ENCODE measurements at places on chromosomes 6 and 20.
A peak's percentile ranks its signal among the peaks of the same experiment; 100 is the strongest.

- no peak for DNase-seq
Measured at GRCh38 chr6:80456724-80457438, 350.4 kb downstream of the BCKDHB start.

DNA sequence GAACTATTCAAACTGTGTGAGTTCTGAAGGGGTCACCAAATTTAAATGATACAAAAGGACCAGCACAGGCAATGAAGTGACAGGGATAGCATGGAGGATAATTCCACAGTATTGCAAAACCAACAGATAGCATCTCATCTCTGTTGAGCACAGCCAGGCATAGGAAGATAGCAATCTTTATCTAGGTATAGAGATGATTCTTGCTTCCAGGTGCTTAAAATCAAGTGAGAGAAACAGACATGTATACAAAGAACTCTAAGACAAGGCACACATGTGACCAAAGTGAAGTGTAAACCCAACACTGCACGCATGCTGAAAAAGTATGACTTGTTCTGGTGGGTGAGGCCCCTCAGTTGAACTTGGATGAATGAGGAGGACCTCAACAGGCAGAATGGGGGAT lies 48.4 kb upstream of the ARMC2 start:
- DNase-seq, result no peak

GRCh38 chr6:168746643-168747042 lies 305.7 kb downstream of the SMOC2 start:
- DNase-seq, result no peak

- no peak for DNase-seq
Measured at GRCh38 chr6:167872538-167873210, 46.0 kb downstream of the AFDN start.

DNA sequence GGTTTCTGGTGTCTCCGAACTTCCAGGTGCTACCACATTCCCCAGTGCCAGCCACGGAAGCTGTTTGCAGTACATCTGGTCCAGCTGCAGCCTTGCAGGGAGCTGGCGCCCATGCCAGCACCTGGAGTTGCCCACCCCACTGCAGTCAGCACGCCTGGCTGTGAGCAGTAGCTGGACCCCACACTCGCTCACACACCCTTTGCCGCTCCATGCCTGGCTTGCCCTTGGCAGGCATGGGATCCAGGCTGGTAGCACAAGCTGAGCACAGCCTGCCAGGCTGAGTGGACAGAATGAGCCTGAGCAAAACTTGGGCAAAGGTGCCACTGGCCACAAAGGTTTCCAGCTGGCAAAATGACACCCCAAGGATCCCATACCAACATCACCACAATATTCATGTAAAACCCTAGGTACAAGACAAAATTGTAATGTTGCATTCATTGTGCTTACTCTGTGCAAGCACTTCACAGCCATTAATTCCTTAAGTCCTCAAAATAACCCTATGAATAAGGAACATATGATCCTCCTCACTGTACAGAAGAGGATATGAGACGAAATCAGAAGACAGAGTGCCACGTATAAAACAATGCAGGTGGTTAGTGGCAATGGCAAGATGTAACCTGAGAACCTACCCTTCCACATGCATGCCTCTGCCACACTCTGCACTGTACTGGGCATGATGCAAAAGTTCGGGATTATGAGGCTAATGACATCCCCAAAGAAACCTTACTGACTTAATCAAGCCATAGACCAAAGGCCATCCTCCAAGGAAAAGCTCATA lies 18.3 kb downstream of the KIF16B start:
- no peak for DNase-seq

DNA sequence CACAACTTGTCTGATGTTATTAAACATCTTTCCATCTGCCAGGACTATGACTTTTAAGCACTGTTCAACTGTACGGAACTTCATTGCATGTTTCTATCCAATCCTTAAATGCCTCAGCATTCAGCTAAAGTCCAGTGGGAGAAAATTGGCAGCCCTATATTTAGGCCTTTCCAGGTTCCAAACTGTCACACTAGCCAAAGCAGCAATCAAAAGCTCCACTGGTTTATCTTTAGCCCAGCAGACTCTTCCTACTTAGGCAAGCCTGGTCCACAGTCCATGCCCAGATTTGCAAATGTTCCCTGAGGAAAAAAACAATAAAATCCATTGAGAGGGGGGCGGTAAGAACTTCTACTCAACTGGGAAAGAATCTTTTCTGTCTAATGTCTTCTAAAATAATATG lies 349.1 kb upstream of the GJE1 start:
- no peak for DNase-seq

DNA sequence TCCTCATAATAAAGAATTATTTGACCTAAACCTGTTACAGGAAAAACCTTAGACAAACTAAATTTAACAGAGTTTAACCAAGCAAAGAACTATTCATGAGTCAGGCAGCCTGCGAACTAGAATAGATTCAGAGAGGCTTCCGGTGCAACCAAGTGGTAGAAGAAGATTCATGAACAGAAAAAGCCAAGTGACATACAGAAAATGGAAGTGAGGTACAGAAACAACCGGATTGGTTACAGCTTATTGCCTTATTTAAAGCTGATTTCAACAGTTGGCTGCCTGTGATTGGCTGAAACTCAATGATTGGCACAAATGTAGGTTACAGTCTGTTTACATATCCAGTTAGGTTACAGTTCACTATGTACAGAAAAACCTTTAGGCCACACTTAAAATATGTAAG lies 10.1 kb downstream of the PPP1R3G start:
- no peak for DNase-seq

DNA sequence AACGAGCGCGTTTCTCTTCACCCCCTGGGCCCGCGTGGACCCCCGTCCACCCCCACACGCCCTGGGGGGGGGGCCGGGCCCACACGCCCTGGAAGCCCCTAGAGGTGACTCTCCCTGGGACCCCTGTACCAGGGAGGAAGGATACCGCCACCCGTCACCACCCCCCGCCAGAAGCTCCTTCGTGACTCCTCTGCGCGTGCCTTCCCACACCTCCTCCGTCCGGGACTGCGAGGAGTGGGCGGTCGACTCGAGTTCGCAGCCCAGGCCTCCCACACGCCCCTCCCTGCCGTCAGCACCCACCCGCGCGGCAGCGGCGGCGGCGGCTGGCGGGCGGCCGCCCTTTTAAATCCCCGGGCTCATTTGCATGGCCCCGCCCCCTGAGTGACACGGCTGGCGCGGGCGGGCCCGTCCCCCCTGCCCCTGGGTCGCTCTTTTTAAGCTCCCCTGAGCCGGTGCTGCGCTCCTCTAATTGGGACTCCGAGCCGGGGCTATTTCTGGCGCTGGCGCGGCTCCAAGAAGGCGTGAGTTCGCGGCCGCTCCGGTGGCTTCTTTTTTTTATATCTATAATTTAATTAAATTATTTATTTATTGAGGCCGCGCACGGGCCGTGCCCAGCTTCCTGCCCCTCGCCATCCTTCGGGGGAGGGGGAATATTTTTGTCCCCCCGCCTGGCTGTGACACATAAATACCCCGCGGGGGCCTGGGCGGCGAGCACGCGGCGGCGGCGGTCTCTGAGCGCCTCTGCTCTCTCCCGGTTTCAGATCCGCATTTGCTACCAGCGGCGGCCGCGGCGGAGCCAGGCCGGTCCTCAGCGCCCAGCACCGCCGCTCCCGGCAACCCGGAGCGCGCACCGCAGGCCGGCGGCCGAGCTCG lies at the start of gene HMGA1:
Gene HMGA1 (plus strand): TSS at position 431 of the 873 bp plus-strand sequence. CDS start 3,908 bp downstream, outside the sequence.
- DNase-seq, result peak; percentile 89

DNA sequence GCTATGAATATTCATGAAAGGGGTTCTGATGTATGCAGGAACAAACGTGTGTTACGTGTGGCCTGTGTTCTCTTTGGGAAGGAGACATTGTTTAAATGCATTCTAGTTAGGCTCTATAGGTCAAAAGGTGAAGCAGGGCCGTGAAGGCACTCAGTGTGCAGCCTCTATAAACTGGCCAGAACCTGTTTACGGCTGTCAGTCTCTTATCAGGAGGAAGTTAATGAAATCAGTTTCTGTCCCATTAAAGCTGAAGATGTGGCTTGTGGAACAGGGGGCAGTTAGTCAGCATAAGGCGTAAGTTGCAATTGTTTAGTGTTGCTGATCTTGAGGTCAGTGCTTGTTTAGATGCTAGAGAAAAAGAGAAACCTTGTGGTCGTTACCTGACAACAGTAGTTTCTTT lies 111.5 kb upstream of the KCNG1 start:
- no peak for DNase-seq

DNA sequence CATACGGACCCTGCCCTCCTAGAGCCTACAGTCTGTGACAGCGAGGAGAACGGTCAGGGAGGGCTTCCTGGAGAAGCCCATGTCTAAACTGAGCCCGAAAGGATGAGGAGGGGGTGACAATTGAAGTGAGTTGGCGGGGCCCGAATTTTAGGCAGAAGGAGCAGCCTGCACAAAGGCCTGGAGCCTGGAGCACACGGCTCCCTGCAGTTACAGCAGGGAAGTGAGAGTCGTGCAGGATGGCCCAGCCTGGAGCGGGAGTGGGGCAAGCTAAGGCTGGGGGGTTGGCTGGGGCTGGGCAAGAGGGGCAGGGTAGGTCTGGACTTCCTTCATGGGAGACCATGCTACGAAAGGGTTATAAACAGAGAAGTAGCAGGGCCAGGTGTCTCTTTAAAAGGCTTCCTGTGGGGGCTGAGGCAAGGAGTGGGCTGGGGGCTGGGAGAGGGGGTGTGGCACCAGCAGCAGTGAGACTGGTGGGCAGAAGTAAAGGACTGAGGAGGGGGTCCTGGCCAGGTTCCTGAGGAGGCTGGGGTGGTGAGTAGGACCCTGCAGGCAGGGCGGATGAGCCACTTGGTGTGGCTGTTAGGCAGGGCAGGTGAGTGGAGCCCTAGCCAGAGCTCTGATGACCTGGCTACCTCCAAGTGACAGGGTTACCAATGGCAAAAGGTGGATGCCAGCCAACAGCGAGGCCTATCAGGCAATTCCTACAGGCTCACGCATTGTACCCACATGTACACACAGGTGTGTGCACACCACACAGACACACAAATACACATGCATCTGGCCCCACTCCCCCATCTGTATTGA lies 119.2 kb downstream of the MRPL14 start:
- DNase-seq, result no peak

DNA sequence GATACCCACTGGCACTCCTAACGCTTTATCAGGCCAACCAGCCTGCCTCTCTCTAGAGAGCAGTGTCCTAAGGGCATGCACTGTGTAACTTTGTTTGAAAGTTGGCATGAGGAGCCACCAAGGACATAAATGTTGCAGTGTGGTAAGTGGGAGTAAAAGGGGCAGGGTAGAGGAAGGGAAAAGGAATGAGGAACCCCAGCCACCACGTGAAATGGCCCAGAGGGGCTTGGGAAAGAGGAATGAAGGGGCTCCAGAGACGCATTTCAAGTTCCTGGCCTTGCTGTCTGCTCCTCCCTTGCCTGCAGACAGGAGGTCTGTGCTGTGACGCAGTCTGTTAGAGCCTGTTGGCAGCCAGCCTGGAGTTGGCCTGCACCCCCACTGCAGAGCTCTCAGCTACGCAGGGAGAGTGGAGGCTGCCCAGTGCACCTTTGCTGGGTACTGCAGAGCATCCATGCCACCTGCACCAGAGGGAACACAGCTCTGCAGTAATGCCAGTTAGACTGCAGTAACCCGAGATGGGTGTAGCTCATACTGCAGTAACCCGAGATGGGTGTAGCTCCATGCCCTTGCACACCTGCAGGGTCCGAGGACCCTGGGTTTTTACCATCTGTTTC lies 86.8 kb upstream of the SNAP25 start:
- DNase-seq, result no peak

DNA sequence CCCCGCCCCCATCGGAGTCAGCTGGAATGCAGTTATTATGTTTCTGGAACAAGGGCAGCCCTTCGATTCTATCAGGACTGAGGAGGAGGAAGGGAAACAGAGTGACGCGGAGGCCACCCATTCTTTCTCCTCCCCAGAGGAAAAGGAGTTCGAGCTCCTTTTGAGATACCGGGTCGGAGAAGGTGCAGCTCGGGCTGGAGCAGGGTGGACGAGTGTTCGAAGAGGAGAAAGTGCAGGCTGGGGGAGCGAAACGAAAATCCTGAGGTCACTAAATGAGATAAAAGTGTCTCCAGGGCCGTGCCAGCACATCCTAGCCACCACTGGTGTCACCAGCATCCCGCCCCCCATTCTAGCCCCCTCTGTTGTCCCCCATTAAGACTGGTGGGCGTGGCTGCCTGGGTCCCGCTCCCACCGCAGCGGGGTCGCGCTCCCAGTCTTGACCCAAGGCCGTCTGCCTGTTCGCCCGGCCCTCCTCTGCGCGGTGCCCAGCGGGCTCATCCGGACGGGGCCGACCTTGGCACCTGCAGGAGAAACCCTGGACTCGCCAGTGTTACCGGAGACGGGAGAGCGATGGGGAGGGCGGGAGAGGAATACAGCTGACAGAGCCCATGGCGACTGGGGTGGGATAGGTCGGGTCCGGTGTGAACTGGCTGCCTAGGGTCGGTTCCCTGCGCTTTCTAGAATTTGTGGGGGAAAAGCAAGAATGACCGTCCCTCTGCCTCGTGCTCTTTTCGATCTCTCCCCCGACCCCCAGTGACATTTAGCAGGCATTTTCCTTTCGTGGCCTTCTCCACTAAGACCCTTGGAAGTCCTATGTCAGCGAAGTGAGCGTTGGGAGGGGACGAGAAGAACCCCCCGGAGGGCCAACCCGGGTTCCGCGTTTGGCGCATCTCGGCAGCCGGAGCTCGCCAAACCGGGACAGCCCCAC lies 16.2 kb downstream of the FOXA2 start:
- DNase-seq, result no peak

- no peak for DNase-seq
Measured at GRCh38 chr20:24950128-24950835, 1.2 kb downstream of the CST7 start.

DNA sequence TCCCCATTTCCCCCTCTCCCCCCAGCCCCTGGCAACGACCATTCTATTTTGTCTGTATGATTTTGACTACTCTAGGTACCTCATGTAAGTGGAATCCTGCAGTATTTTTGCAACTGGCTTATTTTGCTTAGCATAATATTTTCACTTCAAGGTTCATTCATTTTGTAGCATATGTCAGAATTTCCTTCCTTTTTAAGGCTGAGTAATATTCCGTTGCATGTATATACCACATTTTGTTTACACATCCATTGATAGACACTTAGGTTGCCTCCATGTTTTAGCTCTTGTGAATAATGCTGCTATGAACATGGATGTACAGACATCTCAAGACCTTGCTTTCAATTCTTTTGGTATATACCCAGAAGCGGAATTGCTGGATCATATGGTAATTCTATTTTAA lies 1.4 kb upstream of the UQCC2 start:
- no peak for DNase-seq

DNA sequence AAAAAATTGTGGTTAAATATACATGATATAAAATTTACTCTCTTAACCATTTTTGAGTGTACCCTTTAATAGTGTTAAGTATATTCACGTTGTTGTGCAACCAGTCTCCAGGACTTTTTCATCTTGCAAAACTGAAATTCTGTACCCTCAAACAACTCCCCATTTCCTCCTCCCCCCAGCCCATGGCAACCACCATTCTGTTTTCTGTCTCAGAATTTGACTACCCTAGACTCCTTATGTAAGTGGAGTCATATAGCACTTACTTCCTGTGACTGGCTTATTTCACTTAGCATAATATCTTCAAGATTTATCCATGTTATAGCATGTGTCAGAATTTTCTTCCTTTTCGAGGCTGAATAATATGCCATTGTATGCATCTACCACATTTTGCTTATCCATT lies 5.1 kb downstream of the VPS16 start:
- DNase-seq, result no peak

All from T-helper 17 cell (primary cell).